ENCODE measurements at places on chromosomes 16 and 17. TPM values are rescaled to one million over a fixed set of nuclear protein-coding genes. Genes with fewer than 3 reads are reported as not detected.

Gene TM4SF5
- total RNA-seq = 0.35 TPM

Gene BCL6B
- 0.80 TPM for total RNA-seq

Gene PLK1
- 104 TPM for total RNA-seq

Gene KRT33B
- total RNA-seq = not detected

Gene SLFN11
- 67.5 TPM for total RNA-seq

Gene SULT1A1
- 6.2 TPM for total RNA-seq

Gene SMIM22
- not detected for total RNA-seq

Gene DRC3
- total RNA-seq = not detected

Gene MYH1
- not detected for total RNA-seq

Gene CALB2
- total RNA-seq = not detected

Gene CFAP97D1
- not detected for total RNA-seq

Gene SP2
- total RNA-seq = 24.6 TPM

Gene ULK2
- 17.2 TPM for total RNA-seq

Gene CCDC137
- total RNA-seq = 33.3 TPM

Gene SLFN12
- total RNA-seq = 23.1 TPM

Gene BCAR1
- not detected for total RNA-seq

Gene NEK8
- total RNA-seq = 2.5 TPM

Gene TOX3
- not detected for total RNA-seq

Gene VASN
- not detected for total RNA-seq

Gene ABCA8
- not detected for total RNA-seq

Gene TEX19
- total RNA-seq = not detected

Gene ALOXE3
- not detected for total RNA-seq

Gene ATP2C2
- not detected for total RNA-seq

Gene YBX2
- 1.5 TPM for total RNA-seq

Gene DHRS7C
- total RNA-seq = not detected

Gene CCL22
- total RNA-seq = 0.10 TPM

Gene COPRS
- 14.9 TPM for total RNA-seq

Gene VMO1
- 0.40 TPM for total RNA-seq

Gene MYADML2
- total RNA-seq = not detected

Gene NPIPB9
- 1.7 TPM for total RNA-seq

Gene C1QTNF1
- not detected for total RNA-seq

Gene KCNG4
- not detected for total RNA-seq

Gene ENPP7
- total RNA-seq = not detected

Gene HSF4
- total RNA-seq = 110 TPM

Gene NUDT16L1
- 25.5 TPM for total RNA-seq

Gene LRRC37A
- total RNA-seq = 5.7 TPM

Gene FLOT2
- 193 TPM for total RNA-seq

Gene OR1A1
- total RNA-seq = 0.05 TPM

Gene CACNG3
- not detected for total RNA-seq

Gene ARL5C
- not detected for total RNA-seq

Gene KRT39
- not detected for total RNA-seq

Gene CHD9NB
- total RNA-seq = 0.28 TPM

Gene NETO2
- 13.5 TPM for total RNA-seq

Gene HEATR9
- 2.3 TPM for total RNA-seq

Gene COIL
- 16.2 TPM for total RNA-seq

Gene WSCD1
- not detected for total RNA-seq

All from activated CD4-positive, alpha-beta memory T cell treated with anti-CD3 and anti-CD28 coated beads, Interleukin-2, amount 10 ng/mL, durations not matched to agents 7 days and 5 days (primary cell).